Fibroblast of skin of scalp (primary cell): ENCODE measurements at places on chromosomes 6 and 20.

GRCh38 chr6:41894366-41895299 lies 542 bp downstream of the USP49 start:
- DNase-seq = no peak

DNA sequence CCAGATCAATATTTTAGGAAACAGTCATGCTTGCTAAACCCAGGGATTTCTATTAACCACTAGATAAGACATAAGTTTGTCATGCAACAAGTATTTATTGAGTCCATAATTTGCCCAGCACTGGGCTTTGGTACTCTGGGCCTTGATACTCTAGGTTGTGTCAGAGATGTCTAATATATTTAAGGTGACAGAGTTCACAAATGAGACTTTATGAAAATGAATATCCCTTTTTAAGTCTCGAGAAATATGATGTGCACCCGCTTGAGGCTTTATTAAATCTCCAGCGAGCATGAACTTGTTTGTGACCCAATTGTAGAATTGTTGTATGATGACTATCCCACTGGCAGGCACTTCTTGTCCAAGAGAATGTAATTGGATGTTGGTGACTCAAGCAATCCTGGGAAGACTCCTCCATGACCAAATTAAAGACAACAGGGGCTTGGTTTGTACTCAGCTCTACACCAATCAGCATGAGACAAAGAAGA lies 109.2 kb downstream of the ESR1 start:
- DNase-seq = no peak

DNA sequence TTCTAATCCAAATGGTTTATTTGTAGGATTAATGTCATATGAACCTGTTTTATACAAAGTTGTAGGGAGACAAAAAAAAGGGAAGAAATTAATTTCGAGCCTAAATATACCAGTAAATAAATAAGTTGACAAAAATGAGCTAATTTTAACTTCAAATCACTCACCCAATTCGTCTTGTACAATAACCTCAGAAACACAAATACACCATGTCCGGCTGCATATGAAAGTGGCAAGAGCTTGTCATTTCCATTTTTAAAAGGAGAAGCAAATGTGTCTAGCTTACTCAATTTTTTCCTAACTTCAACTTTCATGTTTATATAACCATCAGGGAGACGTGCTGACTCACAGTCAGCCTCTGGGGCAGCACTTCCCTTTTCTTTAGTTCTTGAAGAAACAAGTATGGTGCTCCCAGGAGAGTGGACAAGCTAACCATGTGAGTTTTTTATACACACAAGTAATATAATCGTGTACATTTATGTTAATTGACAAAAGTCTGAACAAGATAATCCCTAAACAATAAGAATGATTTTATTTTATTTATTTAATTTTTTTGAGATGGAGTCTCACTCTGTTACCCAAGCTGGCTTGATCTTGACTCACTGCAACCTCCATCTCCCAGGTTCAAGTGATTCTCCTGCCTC lies 55.5 kb upstream of the SGK1 start:
- DNase-seq = peak; percentile 87

GRCh38 chr20:1567392-1568162 lies 10.1 kb upstream of the SIRPD start:
- no peak for DNase-seq

DNA sequence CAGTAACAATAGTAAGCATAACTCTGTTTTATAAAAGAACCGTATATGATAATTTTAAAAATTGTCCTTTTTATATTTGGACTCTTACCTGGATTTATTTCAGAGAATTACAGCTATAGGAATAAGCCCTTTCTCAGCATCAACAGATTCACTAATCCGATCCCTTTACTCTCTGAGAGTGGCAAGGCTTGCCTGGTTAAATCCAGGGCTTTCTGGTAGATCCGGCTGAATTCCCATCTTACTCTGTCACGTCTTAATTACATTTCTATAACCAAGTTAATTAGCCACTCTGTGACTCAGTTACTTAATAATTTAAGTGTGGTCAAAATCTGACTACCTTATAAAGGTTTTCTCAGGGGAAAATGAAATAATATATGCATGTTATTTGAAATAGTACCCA lies 294.7 kb downstream of the FRK start:
- DNase-seq = no peak

DNA sequence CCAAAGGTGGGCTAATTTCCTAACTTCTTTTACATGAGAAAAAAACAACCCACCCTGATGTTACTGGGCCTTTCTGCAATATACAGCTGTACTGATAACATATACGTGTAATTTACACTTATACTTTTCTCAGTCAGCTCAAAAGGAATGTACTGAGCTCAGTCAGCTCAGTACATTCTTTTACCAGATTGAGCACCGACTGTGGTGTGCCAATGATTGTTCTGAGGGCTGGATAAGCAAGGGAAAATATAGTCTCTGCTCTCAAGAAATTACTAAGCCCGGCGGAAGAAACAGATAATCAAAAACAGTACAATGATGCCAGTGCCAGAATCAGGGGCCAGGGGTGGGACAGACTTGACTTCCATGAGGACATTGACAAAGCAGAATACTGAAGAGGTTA lies 10.0 kb upstream of the BLOC1S5 start:
- peak; percentile 31 for DNase-seq

DNA sequence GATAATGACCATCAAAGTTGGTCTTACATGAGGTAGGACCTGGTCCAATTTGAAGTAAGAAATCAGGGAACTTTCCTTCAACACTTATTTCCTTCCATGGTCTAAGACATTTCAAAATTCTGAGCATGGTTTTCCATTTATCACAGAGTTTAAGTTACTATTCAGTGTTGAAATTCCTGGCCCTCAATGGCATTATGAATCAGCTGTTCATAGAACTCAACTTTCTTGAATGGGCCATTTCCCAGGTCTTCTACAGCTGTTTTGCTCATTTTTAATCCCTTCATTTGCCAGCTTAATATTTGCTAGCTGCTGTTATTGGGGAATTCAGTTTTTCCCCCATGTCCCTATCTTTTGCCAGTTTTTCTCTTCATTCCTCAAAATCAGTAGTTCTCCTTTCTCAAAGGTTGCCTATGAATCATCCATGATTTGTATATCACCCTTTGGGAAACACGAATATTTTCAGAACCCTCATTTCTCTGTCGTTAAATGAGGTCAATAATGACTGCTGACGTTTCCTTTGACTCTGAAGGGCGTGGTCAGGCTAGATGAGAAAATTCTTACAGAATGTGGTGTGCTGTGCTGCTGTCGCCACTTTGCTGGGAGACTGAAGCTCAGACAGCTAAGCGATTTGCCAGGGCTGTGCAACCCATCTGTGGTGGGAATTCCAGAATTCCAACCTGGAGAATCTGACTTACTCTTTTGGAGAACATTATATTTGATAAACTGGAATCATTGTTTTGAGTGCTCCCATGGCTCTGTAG lies 216.5 kb upstream of the FLRT3 start:
- peak; percentile 57 for DNase-seq

GRCh38 chr20:4708856-4709255 lies 12.9 kb upstream of the PRND start:
- DNase-seq = no peak

DNA sequence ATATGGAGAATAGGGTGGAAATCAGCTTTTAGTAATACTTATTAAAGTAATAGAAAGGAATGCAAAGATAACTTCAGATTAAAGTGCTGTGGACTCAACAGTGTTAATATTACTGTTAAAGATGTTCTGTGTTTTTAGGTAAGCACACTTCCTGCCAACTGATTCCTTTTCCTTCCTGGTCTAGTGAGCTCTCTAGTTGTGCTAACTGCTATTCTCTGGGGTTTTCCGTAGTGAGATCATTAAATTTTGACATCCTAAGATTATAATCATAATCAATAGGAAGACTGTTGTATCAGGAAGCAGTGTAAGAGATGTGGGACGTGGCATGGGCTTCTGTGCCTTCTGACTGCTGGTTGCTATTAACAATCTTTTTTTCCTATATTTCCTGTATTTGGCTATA lies 1.2 kb upstream of the TMEM217 start:
- DNase-seq = no peak

DNA sequence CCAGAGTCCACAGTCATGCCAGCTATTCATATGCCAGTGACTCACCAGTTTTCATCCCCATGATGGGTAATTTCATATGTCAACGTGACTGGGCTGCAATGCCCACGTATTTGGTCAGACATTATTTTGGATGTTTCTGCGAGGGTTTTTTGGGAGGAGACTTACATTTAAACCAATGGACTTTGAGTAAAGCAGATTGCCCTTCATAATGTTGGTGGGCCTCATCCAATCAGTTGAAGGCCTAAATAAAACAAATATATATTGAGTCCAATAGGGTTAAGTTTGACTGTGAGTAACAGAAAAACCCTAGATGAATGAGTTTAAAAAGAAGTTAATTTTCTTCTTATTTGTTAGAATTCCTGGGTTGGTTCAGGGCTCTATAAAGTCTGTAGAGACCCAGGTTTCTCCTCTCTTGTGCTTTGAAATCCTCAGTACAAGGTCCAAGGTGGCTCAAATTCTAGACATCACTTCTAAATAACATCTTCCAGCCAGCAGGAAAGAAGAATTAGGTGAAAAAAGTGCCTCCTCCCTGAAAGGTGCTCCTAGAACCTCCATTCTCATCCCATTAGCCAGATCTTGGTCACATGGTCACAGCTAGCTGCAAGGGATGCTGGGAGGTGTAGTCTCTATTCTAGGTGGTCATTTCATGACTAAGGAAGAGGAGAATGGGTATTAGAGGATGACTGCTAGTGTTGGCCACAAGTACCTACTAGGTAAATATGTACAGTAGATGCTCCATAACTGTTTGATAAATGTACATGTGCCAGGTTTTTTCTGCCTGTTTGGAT lies 16.7 kb upstream of the NEDD9 start:
- no peak for DNase-seq

DNA sequence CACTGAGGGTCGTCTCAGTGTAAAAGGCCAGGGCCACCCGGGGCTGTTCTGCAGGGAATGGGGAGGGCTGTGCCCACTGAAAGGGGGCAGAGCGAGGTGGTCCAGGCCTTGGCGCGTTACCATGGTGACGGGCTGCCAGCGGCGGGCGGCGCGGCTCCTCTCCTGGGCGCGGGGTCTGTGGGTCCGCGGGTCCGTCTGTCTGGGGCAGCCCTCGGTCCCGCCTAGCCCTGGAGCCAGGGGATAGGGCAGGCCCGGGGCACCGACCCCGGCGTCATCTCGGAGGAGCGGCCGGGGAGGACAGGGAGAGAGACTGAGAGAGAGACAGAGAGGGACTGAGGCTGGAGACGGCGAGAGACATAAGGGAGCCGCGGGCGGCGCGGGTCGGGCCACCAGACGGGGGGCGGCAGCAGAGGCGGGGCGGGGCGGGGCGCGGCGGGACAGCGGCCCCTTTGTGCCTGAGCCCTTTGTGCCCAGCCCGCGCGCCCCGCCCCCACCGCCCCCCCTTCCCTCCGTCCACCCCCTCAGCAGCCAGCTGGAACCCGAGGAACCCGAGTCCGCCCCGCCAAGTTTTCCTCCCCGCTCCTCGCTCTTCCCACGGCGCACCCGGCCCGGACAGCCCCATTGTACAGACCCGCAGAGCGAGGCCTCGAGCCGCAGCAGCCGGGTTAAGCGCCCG lies at the start of gene KIAA1755:
TSS of gene KIAA1755 (minus strand) at position 358 of the 676 bp plus-strand sequence. CDS start at position 123, 235 bp downstream.
- DNase-seq = no peak

DNA sequence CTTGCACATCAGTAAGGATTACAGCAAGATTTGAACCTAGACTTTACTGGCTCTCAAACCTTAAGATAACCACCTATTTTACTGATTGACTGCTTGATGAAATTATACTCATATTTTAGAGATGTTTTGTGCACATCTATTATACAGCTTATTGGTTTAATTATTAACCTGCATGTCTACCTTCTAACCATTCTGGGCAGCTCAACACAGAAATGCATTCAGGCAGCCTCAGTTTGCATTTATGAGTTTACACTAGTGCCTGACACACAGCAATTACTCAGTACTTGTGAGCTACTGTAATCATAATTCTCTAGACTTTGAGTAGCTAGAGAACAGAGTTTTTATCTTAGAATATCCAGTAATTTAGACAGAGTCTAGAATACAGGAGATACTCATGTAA lies 273.9 kb upstream of the THEMIS start:
- DNase-seq = no peak

DNA sequence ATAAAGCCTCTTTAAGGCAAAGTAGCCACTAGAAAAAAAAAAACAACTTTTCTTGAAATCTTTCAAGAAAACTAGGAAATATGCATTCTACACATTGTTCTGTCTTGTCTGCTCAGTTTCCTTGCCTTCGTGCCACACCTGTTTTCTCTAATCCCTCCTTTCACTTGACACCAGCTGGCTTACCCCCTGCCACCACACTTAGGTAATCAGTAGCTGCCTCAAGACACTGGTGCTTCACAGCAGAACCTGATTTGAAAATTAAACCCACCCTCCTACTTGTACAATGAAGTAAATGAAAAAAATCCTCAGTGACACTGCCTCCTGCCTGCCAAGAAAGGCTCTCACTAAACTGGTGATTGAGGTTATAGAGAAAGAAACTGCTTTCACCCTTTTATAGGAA lies 45.8 kb upstream of the SCML4 start:
- DNase-seq = no peak

GRCh38 chr6:112680091-112680490 lies 333.0 kb downstream of the RFPL4B start:
- DNase-seq = peak; percentile 68

DNA sequence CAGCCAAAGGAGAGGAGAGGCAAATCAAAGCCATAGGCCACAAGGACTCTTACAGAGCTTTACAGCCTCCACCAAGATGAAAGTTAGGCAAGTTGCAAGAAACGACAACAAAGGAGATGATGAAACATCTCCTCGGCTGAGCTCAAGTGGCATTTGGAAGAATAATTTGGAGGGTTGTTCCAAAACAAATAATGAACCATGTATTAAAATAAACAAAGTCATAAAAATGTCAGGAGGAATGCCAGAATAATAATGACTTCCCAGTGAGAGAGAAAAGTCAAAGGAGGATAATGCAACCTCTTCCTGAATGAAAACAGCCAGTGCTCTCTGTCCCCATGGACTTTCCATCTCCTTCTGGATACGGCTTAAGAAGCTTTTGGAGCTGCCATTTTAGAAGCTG lies 371.4 kb upstream of the ID4 start:
- peak; percentile 93 for DNase-seq
